ENCODE measurements at places on chromosomes 2 and 18.

- DNase-seq = no peak
Observed at GRCh38 chr2:159176555-159176954, 109.9 kb downstream of the WDSUB1 start.

GRCh38 chr2:98935777-98936352 lies at the start of gene CRACDL:
Gene CRACDL, minus strand, starts transcription at chr2:98936225. Its CDS starts 89,425 bp downstream, at chr2:98846800.
- no peak for DNase-seq

- no peak for DNase-seq
Observed at GRCh38 chr2:186702006-186702405, 8.1 kb downstream of the FAM171B start.

DNA sequence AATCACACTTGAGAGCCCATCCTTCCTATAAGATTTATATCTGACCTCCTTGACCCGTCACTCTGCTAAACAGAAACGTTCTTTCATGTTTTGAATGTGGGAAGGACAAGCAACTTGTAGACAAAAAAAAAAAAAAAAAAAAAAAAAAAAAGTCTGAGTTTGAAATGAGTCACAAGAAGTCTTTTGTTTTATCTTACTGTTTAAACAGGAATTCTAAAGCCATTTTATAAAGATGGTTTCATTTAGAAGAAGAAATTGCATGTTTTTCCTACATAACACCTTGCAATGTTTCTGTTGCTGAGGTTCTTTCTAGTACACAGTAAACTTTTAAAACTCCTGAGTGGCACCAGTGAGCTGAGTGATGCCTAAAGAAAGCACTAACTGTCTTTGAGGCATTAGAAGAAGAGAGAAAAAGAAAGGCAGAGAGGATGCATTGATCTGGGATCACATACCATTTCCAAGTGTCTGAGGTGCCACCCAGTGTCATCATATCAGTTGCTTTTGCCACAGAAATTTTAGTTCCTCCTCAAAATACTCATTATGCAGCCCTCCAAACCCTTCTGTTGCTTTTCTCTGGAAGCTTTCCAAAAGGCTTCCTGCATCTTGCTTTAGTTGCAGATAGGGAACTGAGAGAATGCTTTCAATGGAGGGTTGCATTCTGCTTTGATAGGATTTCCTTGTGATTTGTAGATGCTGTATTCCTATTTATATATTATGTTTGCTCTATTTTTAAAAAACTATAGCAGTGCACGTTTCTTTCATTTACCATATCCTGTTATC lies 69.1 kb downstream of the ACVR2A start:
- DNase-seq = no peak

GRCh38 chr2:232494542-232494941 lies 6.9 kb upstream of the ECEL1 start:
- no peak for DNase-seq

DNA sequence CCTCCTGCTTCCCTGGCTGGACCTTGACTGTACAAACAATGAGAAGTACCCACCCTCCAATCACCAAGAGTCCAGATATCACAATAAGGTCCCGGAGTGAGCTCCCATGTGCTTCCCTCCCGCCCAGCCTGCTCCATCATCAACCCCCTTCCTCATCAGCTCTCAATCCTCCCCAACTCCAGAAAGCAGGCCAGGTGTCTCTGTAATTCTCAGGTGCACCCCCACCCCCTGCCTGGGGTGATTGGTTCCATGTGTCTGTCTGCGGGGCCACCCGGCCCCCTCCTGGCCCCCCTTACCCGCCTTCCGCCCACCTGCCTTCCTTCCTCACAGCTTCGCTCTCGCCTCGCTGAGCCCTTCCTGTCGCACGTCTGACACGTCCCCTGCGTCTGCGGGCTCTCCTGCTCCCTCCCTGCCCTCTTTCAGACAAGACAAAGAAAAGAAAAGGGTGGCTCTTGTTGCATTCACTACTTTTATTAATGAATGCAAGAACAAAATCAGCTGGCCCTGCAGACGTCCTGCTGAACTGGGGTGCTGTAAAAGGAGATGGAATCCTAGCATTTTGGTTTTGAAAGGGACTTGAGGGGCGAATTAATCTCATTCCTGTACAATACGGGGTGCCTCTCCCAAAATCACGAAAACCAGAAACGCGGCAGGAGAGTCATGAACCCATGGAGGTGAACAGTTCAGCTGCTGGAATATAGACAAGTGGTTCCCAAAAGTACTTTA lies 26.5 kb upstream of the IGFBP2 start:
- peak; percentile 44 for DNase-seq

GRCh38 chr2:204971206-204971907 lies 426.1 kb downstream of the PARD3B start:
- no peak for DNase-seq

- no peak for DNase-seq
Observed at GRCh38 chr18:62682371-62682770, 33.0 kb upstream of the PHLPP1 start.

GRCh38 chr2:20145497-20146193 lies 79.3 kb downstream of the SDC1 start:
- peak; percentile 37 for DNase-seq

DNA sequence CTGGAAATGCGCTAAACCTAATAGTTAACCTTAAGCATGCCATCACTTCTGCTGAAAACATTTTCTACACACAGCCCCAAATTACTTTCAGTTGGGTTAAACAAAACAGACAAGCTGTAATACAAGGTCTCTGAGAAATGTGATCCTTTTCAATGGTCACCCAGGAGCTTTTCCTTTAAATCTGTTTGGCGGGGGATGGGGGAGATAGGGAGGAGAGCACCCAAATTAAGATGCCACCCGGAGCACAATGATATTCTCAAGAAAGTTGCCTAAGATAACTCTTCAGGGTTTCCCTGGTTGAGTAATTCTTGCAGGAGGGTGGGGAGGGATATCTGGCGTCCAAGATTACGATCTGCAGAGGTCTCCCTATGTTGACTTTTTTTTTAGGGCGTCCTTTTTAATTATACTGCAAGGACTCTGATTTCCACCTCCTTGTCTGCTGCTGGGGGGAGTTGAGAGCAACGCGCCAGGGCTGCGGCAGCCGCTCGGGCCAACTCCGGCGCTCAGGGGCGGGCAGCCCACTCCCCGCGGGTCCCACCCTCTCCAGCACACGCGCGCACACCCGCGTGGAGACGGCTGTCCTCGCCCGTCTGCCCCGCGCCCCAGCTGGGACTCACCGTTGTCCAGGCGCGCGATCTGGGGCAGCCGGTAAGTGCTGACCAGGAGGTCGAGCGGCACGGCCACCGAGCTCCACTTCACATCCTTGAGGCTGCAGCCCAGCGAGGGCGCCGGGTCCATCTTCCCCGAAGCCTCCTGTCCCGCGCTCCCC lies 807 bp downstream of the GAREM1 start:
- DNase-seq = no peak

- DNase-seq = no peak
Observed at GRCh38 chr2:8533923-8534322, 147.9 kb upstream of the ID2 start.

DNA sequence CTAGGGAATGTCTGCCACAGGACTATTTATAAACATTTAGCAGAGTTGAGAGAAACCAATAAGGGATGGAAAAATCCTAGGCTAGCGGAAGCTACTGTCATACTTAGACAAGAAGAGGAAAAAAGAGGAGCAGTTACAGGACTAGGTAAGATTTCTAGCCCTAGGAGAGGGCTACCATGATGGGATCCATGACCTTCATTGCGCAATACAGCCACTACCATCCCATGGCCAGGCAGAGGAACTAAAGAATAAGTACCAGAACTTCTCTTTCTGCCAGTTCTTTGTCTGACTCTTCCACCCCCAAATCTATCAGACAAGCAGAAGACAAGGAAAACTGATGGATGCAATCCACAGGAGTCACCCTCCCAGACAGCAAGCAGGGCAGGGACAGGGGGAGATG lies 417.0 kb upstream of the CHST9 start:
- DNase-seq = no peak

DNA sequence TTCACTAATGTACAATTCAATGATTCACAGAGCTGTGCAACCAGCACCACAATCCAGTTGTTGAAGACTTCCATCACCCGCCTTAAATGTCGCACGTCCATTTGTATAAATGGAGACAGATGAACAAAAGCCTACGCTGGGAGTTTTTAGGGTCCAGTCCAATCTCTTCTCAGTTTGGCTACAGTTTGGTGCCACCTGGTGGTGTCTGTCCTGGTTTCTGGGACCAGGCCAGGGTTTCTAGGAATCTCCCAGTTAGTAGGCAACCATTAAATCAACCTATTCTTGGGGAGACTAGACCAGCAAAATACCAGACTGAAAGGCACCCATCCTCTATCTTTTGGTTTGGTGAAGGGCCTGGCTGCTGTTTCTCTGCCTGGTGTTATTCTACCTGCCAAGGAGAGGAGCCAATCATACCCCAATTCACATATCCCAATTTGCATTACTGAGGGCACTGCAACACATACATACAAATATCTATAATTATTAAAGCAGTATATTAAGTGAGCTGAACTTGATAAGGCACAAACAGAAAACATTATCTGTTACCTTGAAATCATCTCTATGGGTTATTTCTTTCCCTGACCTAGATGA lies 3.2 kb upstream of the DDX1 start:
- no peak for DNase-seq

- no peak for DNase-seq
Observed at GRCh38 chr18:2471523-2471922, 99.8 kb downstream of the METTL4 start.

DNA sequence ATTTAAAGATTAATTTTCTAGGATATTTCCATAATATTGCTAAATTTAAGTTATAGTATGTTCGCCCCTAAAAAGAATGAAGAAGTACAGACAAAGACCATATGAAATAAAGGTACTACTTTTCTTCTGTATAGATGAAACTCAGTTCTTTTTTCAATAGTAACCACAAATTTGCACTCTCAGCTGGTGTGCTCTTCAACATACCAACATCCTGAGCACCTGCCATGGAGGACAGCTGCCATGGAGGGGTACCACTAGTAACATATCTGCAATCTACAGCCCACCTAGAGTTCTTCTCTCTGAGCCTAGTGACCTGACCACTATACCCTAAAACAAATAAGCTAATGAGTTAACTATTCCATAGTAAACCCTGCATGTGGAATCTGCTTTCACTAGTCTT lies 36.8 kb upstream of the ERCC3 start:
- DNase-seq = no peak

DNA sequence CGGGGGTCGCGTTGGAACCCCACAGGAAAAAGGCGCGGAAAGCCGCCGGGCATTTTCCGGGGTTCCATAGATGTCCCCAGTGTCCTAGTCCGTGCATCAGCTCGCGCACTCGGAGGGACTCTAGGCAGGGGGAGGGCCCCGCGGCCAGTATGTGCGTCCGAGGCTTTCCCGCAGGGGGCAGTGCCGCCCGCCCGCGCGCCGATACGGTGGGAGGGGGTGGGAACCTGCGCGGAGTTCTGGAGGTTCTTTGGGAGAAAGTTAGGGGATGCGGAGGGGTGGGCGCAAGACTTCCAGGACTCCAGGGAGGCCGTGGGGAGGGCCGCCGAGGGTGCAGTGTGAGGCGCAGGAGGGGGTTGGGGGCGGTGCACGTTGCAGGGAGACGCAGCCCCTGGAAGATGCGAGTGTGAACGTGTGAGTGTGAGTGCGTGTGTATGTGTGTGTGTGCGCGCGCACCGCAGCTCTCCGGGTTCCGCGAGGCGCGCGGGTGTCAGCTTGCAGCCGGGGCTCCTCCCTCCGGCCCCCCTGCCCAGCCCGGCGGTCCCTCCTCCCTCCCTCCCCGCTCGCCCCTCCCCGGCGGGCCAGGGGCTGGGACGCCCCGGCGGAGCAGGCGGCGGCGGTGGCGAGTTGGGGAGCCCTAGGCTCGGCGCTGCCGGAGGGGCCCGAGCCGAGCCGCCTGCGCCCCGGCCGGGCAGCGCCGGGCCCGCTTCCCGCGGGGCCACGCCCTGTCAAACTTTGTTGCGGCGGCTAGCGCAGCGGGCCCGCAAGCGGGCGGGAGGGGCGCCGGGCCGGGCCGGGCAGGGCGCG lies at the start of gene TCF7L1:
TSS of gene TCF7L1 (plus strand) at position 559 of the 804 bp plus-strand sequence. CDS start 293 bp downstream, outside the sequence.
- DNase-seq = no peak

- DNase-seq = no peak
Observed at GRCh38 chr2:177989029-177989885, 83.3 kb downstream of the PDE11A start.

DNA sequence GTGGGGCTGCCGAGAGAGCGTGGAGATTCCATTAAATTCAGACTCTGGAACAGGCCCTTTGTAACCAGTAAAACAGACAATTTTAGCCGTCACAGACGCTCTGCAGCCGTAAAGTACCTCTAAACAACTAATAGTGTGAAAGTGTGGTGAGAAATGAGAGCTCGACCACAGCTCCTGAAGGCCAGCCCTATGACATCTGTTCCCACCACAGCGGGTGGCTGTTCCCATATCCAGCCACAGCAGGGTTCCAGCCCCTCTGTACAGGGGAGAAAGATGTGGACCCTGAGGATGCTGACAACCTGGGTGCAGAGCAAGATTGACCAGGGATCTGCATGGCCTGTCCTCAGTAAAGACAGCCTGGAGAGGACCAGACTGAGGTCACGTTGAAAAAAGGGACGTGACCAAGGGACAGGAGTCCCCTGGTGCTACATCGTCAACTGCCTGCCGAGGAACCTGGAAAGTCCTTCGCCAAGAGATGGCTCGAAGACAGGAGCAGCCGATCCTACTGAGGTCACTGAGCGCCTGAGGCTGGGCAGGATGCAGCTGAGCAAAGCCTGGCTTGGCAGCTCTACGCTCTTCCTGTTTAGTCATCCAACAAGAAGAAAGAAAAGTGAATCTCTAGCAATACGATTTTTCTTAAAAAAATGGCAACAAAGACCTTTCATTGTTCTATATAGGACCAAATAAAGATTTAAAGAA lies 831.7 kb downstream of the RNF144A start:
- no peak for DNase-seq

DNA sequence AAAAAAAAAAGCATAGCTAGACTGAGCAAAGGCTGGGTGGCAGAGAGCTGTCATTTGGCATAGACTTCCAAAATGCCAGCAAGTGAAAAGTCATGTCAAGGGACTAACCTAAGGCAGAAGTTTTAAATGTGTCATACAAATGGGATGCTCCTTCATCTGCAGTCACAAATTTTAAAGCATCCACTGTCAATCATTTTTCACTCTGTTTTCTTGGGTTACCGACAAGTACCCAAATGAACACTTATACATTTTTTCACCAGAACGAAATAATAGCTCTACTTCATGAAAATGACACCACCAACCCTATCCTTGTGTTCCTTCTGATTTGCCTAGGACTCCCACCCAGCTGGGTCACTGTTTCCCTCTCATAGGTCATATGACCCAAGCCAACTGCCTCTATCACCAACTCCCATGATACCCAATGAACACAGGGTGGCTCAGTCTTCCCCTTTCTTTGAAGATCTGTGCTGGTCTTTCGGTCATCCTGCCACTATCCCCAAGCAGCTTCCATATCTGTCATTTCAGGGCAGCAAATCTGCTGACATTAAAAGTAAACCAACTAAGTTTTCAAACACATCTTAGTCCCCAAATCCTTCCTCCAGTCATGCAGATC lies 21.5 kb downstream of the KLF7 start:
- no peak for DNase-seq

- no peak for DNase-seq
Observed at GRCh38 chr2:234313558-234313957, 183.3 kb downstream of the ARL4C start.

GRCh38 chr2:7634409-7634808 lies 717.2 kb downstream of the RNF144A start:
- no peak for DNase-seq

- DNase-seq = no peak
Observed at GRCh38 chr2:157169889-157170288, 87.6 kb upstream of the GALNT5 start.
